ENCODE measurements at places on chromosomes 4 and X. TPM values are rescaled to one million over a fixed set of nuclear protein-coding genes. Genes with fewer than 3 reads are reported as not detected.

GRCh38 chrX:136260776-136261175, 9.6 kb upstream of the MAP7D3 start:
- H3K27ac ChIP-seq, result no peak overlapping the region
- no peak overlapping the region for H3K4me3 ChIP-seq
- no peak for DNase-seq
- H3K36me3 ChIP-seq, result no peaks in the 10 kb centered on the region

GRCh38 chr4:164790249-164790648, 36.3 kb downstream of the SMIM31 start:
- no peak for DNase-seq
- no peaks in the 10 kb centered on the region for H3K4me1 ChIP-seq
- H3K4me3 ChIP-seq, result no peak overlapping the region
- no peaks in the 10 kb centered on the region for H3K27me3 ChIP-seq
- H3K36me3 ChIP-seq, result no peaks in the 10 kb centered on the region
- no peak overlapping the region for H3K27ac ChIP-seq

- no peak overlapping the region for H3K27ac ChIP-seq
- H3K27me3 ChIP-seq, result no peaks in the 10 kb centered on the region
- H3K4me1 ChIP-seq, result no peaks in the 10 kb centered on the region
These were observed 14.7 kb upstream of the EPGN start for GRCh38 chr4:74293558-74293957.

DNA sequence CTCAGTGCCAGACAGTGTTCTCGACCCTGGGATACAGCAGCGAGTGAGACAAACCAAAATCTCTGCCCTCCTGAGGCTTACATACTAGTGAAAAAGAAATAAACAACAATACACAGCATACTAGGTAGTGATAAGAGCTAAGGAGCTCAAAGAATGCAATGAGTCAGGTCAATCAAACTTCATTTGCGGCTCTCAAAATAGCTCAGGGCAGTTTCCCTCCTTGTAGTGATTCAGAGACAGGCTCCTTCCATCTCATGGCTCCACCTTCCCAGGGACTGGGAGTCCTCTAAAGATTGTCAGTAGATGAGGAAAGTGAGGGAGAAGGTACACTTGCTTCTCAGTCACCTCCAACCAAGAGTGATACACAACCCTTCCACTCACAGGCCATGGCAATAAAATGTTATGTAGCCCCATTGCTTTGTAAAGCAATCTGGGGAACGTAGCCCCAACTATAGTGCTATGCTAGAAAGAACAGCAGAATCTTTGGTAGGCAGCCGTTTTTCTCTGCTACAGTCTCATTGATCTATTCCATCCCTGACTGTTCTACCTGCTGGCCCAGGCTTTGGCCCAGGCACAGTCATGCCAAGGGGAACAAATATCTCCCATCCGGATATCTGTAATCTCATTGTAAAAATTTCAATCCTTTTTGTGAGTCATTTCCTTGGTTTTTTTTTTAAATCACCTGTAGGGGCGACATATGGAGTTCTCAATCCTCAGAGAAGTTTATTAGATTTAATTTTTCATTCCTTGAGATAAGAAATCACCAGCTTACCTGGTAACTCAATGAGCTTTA, 183.1 kb upstream of the S100G start:
- no peaks in the 10 kb centered on the region for H3K36me3 ChIP-seq
- H3K4me3 ChIP-seq, result no peak overlapping the region
- no peak overlapping the region for H3K27ac ChIP-seq
- no peaks in the 10 kb centered on the region for H3K4me1 ChIP-seq

DNA sequence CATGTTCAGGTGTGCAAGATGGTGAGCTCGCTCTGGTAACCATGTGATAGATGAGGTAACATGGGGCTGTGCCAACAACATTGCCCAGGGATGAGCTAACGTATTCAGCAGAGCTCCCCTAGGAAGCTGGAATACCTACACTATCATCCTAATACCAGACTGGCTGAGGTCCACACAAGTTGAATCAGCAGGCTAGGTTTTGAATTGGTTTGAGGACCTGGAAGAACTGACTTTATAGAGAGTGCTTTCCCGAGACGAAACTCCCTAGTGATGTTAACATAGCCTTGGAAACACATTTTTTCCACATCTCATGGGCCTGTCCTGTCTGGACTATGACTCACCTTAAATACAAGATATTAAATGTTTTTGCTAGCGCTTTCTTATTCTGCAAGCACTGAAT, 56.7 kb downstream of the IGFBP7 start:
- no peak overlapping the region for H3K27ac ChIP-seq
- H3K4me3 ChIP-seq, result no peak overlapping the region

DNA sequence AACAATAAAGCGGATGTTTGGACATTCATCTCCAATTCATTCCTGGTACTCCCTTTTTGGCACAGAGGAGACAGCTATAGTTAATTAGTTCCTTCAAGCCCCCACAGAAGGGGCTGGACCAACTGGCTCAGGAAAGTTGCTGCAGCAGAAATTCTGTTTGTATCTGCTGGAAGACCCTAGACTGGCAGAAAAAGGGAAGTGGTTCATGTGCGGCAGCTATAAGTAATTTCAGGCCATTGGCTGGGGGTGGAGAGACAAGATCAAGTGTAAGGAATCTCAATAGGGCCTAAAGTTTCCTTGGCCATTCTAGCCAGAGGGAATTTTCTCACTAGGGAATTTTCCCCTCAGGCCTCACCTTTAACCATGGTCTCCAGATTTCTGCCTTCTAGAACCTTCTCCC, 89.9 kb upstream of the DHX15 start:
- H3K4me3 ChIP-seq, result no peak overlapping the region
- no peaks in the 10 kb centered on the region for H3K4me1 ChIP-seq
- H3K27me3 ChIP-seq, result no peaks in the 10 kb centered on the region
- no peaks in the 10 kb centered on the region for H3K36me3 ChIP-seq
- no peak for DNase-seq

The HPSE gene
- total RNA-seq, result 5.0 TPM

The AMER1 gene
- 9.4 TPM for total RNA-seq

The PABPC1L2A gene
- 0.73 TPM for total RNA-seq

The CPE gene
- total RNA-seq, result 11.9 TPM

The RNF128 gene
- 2.0 TPM for total RNA-seq

The LIMCH1 gene
- 2.7 TPM for total RNA-seq

The NXF2 gene
- not detected for total RNA-seq

The MRPL1 gene
- total RNA-seq, result 37.0 TPM

Data from H1 (cell line).